Activated T-cell treated with anti-CD3 and anti-CD28 coated beads, Interleukin-2, amount 50 U/mL, for 72 hours (primary cell): ENCODE measurements at places on chromosomes 5 and 9.

GRCh38 chr5:151740336-151740942 is 18.0 kb downstream of the ATOX1 start:
- peak; percentile 56 for DNase-seq

DNA sequence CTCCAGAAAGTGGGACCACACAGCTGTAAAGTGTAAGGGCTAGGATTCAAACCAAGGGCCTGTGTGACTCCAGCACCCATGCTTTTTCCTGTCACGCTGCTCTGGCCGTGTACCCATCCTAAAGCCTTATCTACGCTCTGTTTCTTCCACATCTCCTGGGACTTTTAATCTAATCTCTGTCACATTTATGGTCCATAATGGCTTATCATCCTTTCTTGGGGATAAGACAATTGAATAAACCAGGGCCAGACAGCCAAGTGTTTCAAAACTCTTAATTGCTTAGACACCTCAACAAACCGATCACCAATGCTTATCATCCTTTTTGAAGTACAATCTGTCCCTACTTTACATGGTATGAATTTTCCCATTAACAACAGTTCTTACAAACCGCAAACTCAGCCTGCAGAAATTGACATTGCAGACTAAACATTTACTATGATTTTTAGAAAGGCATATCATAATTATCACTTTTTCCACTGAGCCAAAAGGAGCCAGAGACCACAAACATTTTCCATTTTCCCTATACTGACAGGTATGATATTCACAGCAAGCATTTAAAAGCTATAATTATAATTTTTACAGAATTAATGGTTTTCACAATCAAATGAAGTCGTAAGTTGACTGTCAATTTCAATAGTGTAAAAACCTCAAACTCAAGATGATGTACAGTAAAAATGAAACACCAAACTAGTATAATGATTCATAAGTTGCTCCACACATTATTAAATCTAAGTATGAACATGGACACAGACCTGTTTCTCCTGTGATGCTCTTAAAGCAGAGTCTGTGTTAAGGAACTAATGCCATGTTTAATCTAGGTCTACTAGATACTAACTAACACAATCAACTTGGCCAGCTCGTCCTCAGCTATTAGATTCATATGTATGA is 99.5 kb downstream of the FBXW11 start:
- DNase-seq: no peak

DNA sequence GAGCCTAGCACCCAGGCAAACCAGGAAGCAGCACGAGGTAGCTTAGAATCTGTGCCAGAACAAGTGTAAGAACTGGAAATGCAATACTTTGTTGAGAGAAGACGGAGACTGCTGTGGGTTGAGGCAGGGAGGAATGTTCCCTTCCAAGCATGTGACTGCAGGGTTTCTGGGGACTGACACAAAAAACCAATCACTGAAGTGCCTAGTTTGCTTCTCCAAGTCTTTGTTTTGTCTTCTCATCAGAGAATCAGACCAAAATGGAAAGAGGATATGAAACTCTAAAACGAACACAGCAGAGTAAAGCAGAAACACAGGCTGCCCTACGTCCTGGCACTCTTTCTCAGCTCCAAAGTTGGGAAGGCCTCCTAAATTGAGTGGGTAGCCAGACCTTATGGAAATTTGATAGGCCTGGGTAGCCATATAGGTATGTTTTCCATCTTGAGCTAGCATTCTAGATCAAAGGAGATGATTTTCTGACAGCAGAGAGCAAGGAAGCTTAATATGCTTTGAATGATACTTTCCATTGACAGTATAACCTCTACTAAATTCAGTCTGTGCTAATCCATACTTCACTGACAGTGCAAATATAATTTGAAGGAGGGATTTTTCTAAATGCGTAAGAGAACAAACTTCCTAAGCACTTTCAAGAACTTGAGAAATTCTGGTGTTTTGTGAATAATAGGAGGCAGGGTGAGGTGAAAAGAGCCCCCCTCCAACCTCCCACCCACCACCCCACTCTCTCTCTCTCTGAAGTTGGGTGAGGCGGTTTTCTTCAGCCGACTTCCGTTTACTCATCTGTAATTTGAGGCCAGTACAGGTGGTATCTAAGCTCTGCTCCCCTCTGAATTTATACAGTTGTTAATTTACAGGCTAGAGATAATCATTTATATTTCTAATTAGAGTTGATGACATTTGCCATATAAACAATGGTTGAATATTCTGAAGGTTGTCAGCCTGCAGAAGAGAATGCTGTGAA is 5.5 kb downstream of the ADRB2 start:
- no peak for DNase-seq

- DNase-seq: no peak
Measured at GRCh38 chr9:99850736-99851499, 29.2 kb downstream of the NR4A3 start.

DNA sequence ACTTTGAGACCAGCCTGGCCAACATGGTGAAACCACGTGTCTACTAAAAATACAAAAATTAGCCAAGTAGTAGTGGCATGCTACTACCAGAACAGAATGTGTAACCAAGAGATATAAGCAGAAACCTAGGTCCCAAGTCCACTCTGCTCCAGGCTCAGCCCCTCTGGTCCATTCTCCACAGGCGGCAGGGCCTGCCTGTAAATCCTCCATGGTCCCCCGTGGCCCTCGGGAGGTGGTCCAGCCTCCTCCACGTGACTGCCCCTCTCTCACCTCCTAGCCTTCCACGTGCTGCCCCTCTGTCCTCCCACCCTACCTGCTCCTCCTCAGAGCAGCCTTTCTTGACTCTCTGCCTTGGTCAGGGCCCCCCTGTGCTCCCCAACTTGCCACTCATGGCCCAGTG is 127.4 kb downstream of the GAPVD1 start:
- no peak for DNase-seq

- DNase-seq: no peak
Measured at GRCh38 chr9:95350266-95350665, 32.8 kb upstream of the FANCC start.

DNA sequence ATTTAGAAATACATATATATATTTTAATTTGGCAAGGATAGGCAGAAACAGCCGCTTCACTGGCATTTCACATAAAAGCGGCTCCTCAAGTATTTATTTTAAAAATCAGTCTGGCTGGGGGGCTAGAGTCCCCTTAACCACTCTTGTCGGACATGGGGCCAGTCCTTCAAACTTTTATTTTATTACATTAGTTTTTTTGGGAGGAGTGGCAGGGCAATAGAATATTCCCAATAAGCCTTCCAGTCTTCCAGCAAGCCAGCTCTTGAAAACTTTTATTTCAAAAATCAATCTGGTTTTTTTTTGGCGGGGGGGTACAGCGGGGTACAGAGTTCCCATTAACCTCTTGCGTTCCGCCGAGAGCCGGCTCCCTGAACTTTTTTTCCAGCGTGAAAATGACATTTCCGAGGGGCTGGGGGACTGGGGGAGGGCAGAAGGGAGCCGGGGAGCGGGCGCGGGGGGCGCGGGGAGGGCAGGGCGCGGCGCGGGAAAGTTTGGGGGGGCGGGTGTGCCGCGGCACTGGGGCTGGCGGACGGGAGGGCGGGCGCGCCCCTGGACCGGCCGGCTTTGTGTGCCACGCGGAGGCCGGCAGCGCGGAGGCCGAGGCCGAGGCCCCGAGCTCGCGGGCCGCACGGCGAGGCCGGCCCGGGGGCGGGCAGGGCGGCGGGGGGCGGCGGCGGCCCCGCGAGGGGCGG is 504 bp upstream of the ZNF618 start:
- DNase-seq: no peak

DNA sequence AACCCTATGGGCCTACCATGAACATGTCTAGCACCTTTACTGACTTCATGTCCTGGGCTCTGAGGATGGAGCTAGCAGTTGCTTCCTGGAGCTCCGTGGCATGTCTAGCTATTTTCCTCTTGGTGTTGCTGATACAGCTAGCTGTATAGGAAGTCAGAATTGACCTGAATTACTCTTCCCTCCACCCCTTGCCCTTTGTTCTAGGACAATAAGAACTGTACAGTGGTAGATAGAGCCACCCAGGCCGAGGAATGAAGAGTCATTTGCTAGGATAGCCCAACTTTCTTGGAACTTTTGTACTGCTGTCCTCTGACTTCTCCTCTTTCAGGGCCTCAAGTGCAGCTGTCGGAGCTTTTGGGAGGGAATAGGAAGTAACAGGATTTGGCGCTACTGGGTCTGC is 109.9 kb upstream of the RUSC2 start:
- no peak for DNase-seq

GRCh38 chr5:126274763-126275125 is 148.5 kb upstream of the GRAMD2B start:
- no peak for DNase-seq

GRCh38 chr9:127520941-127521918 is 69.9 kb downstream of the LRSAM1 start:
- DNase-seq: no peak

DNA sequence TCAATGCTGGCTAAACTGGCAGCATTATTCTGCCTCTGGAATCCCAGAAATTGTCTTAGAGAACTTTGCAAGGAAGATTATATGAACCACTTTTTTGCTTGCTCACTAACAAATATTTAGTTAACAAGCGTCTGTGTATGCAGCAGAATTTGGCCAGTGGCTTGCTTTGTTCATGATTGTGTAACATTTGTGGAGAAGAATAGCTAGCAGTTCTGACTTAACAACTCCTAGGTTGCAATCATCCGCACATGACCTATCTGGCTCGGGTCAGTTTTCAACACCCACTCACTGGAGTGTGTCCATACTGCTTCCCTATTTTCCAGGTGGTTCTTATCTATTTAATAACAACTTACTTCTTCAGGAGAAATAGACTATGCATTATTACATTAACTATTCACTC is 98.5 kb downstream of the SNX18 start:
- no peak for DNase-seq

- no peak for DNase-seq
Measured at GRCh38 chr5:10793785-10794184, 32.8 kb upstream of the DAP start.

- no peak for DNase-seq
Measured at GRCh38 chr5:5483350-5483749, 60.9 kb downstream of the ICE1 start.

- DNase-seq: no peak
Measured at GRCh38 chr5:131081374-131081773, 83.7 kb downstream of the HINT1 start.

- no peak for DNase-seq
Measured at GRCh38 chr5:73300337-73301207, 127.6 kb downstream of the TMEM174 start.

- peak; percentile 7 for DNase-seq
Measured at GRCh38 chr5:110414360-110414759, 312.1 kb downstream of the TMEM232 start.

DNA sequence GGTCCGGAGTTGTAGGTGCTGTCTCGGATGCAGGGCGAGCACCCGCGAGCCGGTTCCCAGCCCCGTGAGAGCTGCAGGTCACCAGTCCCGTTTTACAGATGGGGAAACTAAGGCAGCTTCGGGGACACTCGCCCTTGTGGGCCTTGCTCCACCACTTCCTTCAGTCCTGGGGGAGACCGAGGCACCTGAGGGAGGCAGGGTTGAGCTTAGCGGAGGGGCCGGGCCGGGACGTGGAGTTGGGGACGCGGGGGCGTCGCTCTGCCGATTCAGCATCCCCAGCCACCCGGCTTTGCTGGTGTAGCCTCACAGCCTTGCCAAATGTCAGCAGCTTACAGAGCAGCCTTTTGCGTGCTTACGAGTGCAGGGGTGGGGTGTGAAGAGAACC is 530 bp downstream of the BBLN start:
- peak; percentile 64 for DNase-seq

- DNase-seq: no peak
Measured at GRCh38 chr5:17359451-17360011, 138.5 kb upstream of the TAF11L2 start.

DNA sequence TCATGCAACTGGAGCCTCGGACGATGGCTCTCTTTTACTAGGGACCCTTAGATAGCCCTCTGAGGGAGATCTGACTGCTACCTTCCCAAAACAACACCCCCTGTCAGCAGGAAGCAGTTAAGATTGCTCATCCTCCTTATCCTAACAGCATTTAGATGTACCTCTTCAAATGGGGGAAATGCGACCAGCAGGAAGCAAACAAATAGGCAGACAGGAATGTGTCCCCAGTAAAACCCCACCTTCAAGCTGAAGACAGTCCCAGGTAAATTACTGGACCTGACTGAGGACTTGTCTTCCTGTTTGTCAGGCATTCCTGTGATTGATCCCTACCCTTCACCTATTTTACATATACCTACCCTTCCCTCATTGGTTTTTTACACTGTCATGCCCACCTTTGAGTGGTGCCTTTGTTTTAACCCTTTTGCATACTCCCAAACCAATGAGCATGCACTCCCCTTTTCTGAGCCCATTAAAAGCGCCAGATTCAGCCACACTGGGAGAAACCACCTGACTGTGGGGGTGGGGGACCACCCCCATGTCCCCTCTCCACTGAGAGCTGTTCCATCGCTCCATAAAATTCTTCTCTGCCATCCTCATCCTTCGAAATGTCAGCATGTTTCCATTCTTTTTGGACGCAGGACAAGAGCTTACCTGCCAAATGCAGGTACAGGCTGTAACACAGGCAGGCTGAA is 954.0 kb upstream of the CDH6 start:
- no peak for DNase-seq

GRCh38 chr9:74951107-74951720 is 1.5 kb downstream of the C9orf40 start:
- DNase-seq: no peak

DNA sequence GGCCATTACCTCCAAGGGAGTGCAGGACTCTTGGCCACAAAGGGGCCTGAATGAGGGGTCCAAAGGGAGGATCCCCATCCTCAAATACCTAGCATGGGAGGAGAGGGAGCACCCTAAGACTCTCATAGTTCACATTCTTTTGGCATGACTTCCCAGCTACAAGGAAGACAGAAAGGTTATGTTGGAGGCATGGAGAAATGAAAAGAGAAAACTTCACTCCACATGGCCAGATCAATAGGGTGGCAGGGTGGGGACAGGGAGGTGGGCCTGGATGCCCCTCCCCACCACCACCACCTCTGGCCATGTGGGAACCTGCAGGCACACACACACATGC is 97.6 kb downstream of the PAX5 start:
- no peak for DNase-seq

- no peak for DNase-seq
Measured at GRCh38 chr5:3386637-3387036, 209.0 kb upstream of the IRX1 start.

DNA sequence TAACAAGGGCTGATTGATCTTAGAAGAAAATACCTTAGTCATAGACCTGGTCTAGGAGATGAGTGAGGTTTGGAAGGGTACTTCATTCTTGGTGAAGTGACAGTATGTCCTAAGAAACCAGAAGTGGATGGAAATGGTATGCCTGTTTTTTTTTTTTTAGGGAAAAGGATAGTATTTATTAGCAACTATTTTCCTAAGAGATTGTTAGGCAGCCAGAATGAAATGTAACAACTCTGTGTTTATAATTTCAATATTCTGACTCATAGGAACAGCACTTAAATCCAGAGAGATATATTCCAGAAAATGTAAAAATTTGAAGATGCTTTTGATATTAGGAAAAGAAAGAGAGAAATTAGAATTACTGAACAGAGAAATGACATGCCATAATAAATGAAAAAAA is 21.2 kb upstream of the ARL14EPL start:
- DNase-seq: no peak
